ENCODE measurements at places on chromosomes 1 and 21.

DNA sequence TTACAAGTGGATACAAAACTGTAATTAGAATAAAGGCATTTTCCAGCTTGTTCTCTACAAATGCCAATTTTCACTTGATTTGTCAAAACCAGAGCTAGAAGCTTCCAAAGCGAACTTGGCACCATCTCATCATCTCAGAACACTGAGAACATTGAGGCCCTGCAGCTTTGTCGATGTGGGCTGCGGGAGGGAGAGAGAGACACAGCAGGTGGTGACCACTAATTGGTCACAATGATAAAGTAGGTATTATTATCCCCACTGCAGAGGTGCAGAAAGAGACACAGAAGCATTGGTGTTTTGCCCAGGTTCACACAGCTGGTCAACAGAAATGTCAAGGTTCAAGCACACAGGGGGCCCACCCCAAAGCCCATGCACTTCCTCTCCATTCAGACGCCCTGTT, 72.2 kb upstream of the KRTAP19-8 start:
- no peak for DNase-seq

GRCh38 chr1:228299901-228300300, 92.1 kb downstream of the OBSCN start:
- DNase-seq, result no peak

DNA sequence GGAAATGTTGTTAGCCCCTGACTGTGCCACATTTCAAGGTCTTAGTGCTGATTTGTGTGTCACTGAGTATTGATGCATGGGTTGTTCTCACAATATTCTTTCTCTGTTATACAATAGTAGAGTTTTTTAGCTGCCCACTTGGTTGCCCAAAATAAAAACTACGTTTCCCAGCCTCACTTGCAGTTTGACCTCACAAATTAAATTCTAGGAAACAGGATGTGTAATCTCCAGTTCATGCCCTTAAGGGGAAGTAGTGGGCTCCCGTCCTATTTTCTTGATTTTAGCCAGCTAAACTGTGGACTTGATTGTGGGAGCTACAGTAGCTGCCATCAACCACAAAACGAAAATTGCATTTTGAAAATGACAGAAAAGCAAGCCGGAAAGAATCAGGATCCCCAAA, 27.3 kb upstream of the LAMC1 start:
- no peak for DNase-seq

- DNase-seq, result no peak
Measured at GRCh38 chr1:21114431-21114830, 62.3 kb downstream of the EIF4G3 start.

DNA sequence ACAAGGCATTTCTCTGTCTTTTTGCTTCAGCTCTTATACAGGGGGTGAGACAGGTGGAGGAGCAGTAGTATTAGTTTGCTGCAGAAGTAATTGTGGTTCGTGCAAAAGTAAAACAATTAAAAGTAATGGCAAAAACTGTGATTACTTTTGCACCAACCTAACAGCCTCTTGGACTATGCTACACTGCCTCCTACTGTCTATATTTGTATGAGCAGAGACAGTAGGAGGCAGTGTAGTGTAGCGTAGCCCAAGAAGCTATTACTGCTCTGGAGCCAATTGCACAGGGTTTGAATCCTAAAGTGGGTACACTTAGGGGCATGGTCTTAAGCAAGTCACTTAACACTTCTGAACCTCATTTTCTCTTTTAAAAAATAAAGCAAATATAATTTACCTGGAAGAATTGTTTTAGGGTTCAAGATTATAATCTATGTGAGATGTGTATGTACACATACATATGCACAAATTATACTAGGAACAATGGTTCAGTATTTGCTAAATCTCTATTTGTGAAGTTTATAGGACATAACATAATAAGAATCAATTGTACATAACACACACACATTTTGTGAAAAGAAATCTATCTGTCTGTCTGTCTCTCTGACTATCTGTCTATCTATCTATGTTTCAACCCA, 103.8 kb downstream of the BRINP3 start:
- no peak for DNase-seq
